ENCODE measurements at places on chromosomes 3 and 15. TPM values are rescaled to one million over a fixed set of nuclear protein-coding genes. Genes with fewer than 3 reads are reported as not detected.

ERC2 gene
- total RNA-seq, result 0.47 TPM

USP13 gene
- 4.9 TPM for total RNA-seq

SOX2 gene
- not detected for total RNA-seq

GREM1 gene
- 527 TPM for total RNA-seq

OR5K2 gene
- not detected for total RNA-seq

SATB1 gene
- 13.1 TPM for total RNA-seq

TMEM40 gene
- total RNA-seq, result not detected

TIMP4 gene
- 3.4 TPM for total RNA-seq

LRRIQ4 gene
- not detected for total RNA-seq

SLC22A13 gene
- 0.94 TPM for total RNA-seq

MYRIP gene
- under 0.01 TPM for total RNA-seq

FRMD5 gene
- total RNA-seq, result 15.4 TPM

PLSCR2 gene
- total RNA-seq, result not detected

HRH1 gene
- total RNA-seq, result 23.1 TPM

WDR76 gene
- 1.9 TPM for total RNA-seq

VILL gene
- total RNA-seq, result 8.9 TPM

C3orf80 gene
- 0.59 TPM for total RNA-seq

RBMS3 gene
- total RNA-seq, result 77.3 TPM

ANKUB1 gene
- not detected for total RNA-seq

CASR gene
- not detected for total RNA-seq

GOLGA8S gene
- total RNA-seq, result not detected

TERC gene
- total RNA-seq, result 61.6 TPM

SLC6A20 gene
- total RNA-seq, result not detected

All from smooth muscle cell of the coronary artery (primary cell).